ENCODE measurements at places on chromosomes 16 and 17.

GRCh38 chr16:4624827-4625559 lies 367 bp downstream of the MGRN1 start:
- peak; percentile 69 for DNase-seq

DNA sequence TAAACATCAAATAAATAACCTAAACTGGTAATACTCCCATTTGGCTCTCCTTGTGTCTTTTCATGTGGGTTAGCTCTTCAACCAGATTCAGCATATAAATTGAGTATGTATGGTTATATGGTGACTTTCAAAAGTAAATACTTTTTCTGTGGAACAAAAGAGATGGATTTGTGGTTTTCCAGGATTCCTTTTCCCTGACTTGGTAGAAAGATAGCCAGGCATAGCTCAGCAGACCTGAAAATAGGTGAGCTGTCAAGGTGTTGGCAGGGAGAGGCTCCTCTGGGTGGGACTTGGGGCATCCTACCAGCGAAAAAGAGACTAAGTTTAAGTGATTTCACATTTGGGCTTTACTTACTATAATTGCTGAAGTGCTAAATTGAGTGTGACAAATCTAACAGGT lies 80.3 kb downstream of the FTO start:
- no peak for DNase-seq

DNA sequence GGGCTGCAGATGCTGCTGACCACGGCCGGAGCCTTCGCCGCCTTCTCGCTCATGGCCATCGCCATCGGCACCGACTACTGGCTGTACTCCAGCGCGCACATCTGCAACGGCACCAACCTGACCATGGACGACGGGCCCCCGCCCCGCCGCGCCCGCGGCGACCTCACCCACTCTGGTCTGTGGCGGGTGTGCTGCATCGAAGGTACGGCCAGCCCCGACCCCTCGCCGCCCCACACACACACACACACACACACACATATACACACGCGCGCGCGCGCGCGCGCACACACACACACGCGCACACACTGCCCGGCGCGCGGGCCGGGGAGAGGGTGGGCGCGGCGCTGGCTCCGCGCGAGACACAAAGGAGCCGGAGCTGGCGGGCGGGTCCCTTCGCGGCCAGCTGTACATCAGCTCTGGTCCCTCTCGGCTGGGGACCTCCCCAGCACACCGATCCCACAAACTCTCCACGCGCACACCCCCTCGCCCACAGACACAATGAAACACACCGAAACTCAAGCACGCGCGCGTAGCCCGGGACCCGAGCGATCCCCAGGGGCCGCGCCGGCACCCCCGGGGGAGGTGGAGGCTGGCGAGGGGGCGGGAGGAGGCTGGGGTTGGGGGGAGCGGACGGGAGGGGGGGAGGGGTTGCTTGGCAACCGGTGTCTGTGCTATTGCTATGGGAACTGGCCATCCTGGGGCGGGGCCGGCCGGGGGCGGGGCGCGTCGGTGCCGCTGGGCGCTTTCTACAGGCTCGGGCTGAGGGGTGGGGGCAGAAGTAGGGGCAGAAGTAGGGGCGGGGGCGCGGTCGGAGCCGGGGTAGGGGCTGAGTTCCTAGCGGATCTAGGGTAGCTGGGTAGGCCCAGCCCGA lies 658 bp downstream of the CACNG4 start:
- no peak for DNase-seq

GRCh38 chr16:23863511-23864422 lies 28.0 kb downstream of the PRKCB start:
- no peak for DNase-seq

- DNase-seq = no peak
Observed at GRCh38 chr17:39700148-39700987, 504 bp downstream of the ERBB2 start.

DNA sequence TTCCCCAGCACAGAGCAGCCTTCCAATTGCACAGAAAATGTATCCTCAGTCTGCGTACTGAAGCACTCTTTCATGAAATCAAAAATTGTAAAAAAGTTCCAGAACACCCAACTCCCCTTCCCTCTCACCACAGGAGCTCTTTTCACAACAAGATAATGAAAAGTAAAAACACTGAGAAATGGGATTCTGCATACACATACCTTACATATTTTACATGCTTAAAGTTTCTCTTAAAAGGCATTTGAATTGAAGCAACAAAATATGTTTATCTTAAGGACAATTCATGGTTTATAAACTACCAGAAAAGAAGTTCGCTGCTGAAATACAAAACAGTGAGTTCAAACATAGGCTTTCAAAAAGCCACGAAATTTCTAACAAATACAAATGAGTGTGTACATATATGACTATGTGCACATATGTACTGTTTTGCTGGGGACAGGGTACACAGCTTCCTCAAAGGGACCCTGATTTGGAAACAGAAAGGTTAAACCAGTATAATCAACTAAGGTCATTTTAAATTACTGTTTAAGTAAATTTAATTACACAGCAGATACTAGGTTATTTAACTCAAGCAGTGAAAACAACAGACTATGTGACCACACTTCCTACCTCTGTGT lies 33.8 kb downstream of the COG1 start:
- no peak for DNase-seq

DNA sequence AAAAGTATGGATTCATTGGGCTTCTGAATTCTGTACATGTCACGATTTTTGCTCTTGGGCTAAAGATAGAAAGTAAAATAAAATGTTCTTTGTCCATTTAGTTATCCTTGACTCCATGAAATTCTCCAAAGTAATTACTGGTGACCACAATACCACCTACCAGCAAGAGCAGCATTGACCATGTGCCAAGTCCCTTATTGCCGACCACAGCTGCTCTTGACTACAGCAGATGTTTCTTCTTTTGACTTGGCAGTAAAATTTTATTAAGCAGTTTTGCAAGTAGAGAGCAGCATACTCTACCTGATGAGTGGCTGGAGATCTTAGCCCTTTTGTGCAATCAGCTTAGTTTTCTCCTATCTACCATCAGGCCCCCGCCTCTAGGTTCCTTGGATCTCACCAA lies 152.2 kb upstream of the TBX2 start:
- DNase-seq = no peak

DNA sequence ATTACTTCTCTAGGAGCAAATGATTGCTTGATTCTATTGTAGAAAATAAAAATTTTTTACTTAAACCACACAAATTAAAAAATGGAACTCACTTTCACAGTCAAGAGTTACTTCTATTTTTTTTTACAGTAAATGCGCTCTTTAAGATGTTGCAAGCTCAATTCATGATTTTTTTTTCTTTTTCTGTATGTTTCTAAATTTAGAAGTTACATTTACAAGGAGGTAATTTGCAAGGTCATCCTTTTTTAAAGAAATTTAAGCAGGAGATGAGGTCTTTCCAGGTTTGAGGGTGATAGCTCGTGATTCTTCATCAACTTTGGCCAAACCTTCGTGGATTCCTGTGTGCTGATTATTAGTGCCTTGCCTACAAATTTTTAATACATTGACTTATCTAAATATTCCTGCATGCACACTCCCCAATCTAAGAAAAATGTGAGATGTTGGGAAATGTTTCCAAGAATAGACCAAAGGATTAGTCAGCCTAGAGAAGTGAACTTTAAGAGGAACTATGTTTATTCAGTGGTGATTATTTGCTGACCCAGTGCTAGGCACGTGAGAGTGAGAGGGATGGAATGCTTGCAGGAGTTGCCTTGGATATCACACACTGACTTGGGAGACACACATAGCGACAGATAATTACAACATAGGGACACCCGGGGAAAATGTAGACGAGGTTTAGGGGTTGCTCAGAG lies 429.8 kb downstream of the MAF start:
- no peak for DNase-seq

DNA sequence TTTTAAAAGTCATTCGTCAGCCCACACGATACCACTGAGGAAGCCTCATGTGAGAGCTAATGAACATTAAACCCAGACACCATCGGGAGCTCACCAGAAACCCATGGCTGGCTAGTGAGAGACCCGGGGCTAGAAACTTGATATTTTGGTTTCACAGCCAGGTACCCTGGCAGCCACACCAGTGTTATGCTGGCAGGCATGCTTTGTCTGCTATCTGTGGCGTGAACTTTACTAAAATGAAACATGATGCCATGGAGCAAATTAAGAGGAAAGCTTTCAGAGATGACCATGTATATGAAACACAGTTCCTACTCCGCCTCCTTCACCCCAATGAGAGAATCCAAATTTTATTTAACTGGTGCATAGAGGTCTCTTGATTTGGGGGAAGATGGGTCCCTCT lies 291.2 kb downstream of the IRX3 start:
- DNase-seq = no peak

DNA sequence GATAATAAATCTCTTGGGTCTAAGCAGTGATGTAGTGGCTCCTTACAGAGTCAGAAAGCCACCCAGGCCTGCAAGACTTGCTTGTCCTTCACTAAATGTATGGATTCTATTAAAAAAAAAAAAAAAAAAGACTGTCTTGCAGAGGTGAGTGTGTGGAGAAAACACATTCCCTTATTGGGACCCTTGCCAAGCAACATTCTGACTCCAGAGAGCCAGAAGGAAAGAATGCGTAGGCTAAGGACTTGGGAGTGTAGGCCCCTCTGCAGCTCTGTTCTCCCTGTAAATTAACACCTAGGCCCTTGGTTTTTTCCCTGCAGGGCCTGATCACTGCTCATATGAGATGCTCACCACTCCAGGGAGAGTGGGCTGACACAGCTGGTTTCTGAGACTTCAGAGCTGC lies 17.8 kb downstream of the SCPEP1 start:
- DNase-seq = no peak

GRCh38 chr16:84062734-84063640 lies 20.4 kb upstream of the SLC38A8 start:
- peak; percentile 68 for DNase-seq

DNA sequence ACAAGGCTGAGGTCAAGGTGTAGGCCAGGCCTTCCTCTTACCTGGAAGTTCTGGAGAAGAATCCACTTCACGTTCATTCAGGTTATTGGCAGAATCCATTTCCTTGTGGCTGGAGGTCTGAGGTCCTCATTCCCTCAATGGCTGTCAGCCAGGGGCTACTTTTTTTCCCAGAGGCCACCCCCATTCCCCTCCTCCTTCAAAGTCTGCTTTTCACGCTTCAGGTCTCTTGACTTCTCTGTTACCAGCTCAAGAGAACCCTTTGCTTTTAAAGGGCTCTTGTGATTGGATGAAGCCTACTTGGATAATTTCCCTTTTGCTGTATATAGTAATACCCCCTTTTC lies 55.1 kb upstream of the LGALS9 start:
- DNase-seq = no peak

DNA sequence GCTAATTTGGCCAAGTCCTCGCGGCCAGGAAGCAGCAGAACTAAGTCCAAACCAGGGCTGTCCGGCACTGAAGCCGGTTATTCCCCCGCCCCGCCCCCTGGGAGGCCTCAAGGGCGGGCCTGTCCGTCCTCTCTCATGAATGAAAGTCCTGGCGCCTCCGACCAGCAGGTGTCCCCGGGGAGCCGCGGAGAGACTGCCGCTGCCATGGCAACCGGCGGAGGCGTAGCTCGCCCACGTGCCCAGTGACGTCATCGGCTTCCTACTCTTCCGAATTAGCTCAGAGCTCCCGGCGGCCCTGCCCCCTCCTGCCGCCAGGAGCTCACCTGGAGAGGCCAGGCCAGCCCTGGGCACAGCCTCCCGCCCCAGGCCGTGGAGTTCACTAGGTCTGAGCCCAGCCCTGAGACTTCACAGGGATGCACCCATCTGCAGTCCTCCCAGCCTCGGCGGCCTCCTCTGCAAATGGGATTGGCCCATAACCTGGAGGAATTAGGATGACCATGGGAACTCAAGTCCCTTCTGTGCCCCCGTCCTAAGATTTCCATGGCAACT lies 1.3 kb downstream of the SPATA2L start:
- DNase-seq = peak; percentile 94

DNA sequence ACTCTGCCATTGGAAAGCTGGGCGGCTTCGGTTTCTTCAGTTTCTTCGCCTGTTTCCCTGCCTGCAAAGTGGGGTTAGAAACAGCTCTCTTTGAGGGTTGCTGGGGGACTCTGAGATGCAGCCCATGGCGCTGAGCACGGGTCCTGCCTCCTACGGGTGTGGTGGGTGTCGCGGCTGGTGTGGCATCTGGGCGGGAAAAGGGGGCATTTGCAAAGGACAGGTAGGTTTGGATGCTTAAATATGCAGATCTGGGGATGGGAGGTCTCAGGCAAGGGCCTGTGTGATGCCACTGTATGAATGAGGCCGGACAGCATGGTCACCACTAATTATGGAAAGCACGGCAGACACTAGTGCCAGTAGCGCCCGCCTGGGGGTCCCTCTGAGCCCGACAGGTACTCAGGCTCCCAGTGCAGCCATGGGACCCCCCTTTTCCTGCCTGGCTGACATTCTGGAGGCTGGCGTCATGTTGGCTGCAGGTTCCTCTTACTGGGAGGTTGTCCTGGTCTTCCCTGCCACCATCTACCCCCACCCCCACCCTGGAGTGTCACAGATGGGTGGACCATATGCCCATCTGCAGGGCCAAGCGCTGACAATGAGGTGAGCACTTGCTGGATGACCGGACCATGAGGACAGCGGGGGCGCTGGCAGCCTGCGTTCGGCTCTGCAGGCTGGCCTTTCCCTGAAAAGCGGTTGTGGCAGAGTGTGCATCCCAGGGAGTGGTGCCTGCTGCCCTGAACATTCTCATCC lies 237.7 kb downstream of the SEC14L1 start:
- no peak for DNase-seq

GRCh38 chr17:30921544-30922196 lies at the start of gene ADAP2:
Gene ADAP2, plus strand, starts transcription at chr17:30921945. Its CDS starts 70 bp downstream, at chr17:30922015.
- no peak for DNase-seq

- no peak for DNase-seq
Observed at GRCh38 chr16:49349446-49350168, 24.0 kb upstream of the C16orf78 start.

DNA sequence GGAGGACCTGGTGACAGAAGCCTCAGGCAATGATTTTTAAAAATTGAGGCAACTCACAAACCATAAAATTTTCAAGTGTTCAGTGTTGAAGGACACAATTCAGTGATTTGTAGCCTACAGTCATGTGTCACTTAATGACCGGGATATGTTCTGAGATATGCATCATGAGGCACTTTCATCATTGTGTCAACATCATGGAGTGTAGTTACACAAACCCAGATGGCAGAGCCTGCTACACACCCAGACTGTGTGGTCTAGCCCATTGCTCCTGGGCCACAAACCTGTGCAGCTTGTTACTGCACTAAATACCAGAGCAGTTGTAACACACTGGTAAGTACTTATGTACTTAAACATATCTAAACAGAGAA lies 1.6 kb downstream of the PRSS41 start:
- DNase-seq = no peak

- DNase-seq = no peak
Observed at GRCh38 chr17:10380631-10381408, 8.0 kb upstream of the MYH13 start.

- no peak for DNase-seq
Observed at GRCh38 chr16:87306516-87306915, 10.7 kb downstream of the C16orf95 start.

Measured in activated T-cell treated with anti-CD3 and anti-CD28 coated beads, Interleukin-2, amount 50 U/mL, for 1 hour (primary cell).